ENCODE measurements at places on chromosomes 7 and 10.
A peak's percentile ranks its signal among the peaks of the same experiment; 100 is the strongest.

DNA sequence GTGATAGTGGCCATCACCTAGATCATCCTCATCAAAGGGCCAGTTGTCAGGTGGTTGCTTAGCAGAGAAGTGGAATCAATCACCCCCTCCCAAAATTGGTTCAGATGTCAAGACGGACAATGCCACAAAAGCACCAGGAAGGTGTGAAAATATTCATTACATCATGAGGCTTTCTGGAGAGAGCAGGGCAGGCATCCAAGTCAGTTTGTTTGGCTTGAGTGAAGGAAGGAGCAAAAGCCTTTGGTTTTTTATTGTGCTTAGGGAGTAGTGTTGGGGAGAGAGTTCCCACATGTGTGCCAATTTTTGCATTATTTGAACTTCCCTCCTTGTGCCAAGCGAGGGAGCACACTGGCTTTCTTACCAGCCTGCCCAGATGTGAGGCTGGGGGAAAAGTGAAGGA is 1082.9 kb downstream of the LRMDA start:
- peak; percentile 24 for DNase-seq

DNA sequence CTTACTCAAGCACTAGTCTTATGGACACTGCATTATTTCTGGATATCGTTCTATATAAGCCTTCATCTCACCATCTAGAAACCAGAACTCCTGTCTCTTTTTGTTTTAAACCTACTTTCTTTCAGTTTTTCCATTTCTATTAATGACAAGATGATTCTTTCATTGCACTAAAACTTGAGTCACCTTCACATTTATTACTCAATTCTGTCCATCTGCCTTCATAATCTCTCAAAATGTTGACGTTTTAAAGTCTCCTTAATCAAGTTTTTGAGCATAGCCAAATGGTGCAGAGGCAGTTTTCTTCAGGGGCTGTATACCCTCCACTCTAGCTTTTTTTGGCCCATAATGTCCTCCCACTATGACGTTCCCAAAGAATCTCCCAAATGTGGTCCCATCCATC is 17.6 kb downstream of the STAM start:
- no peak for DNase-seq

- DNase-seq = no peak
Measured at GRCh38 chr7:107495516-107495915, 25.7 kb downstream of the GPR22 start.

GRCh38 chr7:77537136-77537777 is at the start of gene PTPN12:
TSS of gene PTPN12 (plus strand) at chr7:77537295. CDS start at chr7:77537547, 252 bp downstream.
- no peak for DNase-seq

DNA sequence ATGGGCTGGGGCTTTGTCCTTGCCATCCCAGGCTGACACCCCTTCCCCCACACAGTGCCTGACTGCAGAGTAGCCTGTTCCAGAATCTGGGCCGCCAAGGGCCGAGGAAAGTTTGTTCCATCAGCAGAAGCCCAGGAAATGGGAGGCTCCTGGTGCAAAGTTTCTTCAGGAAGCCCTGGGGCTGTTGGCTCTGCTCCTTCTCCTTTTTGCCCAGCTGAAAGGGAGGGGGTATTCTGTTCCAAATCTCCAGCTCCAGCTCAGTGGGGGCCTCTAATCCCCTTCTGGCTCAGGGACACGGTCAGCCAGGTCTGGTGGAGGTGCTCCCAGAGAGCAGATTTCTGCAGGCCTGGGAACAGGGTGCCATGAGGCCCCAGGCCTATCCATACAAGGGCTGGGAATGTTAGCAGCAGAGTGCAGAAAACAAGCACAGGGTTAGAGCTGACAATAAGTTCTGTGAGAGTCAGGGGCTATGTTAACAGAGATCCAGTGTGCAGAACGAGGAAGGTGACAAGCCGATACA is 399.5 kb downstream of the RPS24 start:
- DNase-seq = peak; percentile 36

DNA sequence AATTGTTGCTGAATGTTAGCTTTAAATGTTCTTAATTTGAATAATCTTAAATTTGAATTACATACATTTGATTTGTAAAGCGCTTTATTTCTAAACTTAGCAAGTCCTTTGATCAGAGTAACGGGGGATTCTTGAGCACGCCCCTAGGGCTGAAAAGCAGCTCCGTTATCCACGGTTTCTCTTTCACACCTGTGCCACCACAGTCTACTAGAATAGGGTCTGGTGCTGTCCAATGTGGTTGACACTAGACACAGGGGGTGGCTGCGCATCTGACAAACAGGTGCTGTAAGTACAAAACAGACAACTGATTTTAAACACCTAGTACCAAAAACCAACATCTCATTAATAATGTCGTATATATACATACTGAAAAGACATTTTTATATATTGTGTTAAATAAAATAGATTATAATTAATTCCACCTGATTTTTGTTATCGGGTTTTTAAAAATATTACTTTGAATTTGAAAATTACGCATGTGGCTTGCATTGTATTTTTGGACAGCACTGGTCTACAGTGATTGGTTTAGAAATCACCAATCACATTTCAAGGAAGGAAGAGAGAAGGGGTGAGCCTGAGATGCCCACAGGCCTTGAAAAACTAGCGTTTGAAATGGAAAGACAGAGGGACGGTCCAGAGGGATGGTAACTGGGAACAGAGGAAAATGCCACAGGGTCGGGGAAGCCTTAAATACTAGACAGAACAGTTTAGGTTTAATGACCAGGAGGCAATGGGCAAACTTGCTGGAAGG is 7.3 kb downstream of the SEPHS1 start:
- no peak for DNase-seq

DNA sequence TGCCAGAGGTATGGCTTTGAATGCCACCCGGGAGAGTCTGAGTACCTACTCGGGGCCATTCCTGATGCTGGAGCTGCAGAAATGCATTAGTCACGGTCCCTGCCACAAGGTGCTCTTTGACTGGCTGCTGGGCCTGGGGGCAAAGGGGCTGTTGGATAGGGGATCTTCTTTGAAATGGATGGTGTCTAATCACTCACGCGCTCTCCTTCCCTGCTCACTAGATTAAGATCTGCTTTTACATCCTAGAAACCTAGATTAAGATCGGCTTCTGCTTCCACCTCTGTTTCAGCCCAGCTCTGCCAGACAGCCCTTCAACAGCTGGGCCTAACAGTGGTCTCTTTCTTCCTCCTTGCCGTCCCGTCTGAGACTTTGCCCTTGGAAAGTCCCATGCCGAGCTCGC is 57.2 kb downstream of the PAX2 start:
- no peak for DNase-seq

GRCh38 chr7:101890749-101891523 is 73.5 kb downstream of the CUX1 start:
- no peak for DNase-seq

DNA sequence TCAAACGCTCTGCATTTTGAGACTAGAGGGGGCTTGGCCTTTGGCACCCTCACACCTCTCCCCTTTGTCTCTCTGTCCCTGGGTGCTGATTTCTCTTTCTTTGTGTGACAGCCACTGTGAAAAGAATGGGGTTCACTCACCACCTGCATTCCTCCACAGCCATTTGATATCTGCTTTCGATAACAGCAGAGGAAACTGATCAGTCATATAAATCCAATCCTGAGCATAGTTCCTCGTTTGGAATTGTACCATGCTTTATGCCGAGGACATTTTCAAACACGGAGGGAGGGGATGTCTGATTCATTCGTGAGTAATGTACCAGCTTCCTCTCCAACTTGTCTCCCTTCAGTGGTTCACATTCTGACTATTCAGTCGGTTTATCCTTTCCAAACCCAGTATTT is 15.8 kb downstream of the MET start:
- no peak for DNase-seq

DNA sequence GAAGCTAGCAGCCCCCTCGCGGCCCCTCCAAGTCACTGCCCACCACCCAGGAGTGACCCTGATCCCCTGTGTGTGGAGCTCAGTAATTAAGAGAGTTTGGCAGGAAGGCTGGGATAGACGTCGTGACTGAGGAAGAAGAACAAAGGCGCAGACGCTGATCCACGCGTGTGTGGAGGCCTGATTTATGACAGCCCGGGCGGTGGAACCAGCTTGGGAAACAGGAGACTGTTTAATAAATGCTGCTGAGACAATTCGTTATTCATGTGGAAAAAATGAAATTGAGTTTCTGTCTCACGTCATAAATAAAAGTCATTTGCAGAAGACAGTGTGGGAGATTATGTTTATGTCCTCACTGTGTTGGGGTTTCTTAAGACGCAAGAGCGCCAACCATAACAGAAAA is 130.8 kb downstream of the ELFN1 start:
- DNase-seq = no peak

DNA sequence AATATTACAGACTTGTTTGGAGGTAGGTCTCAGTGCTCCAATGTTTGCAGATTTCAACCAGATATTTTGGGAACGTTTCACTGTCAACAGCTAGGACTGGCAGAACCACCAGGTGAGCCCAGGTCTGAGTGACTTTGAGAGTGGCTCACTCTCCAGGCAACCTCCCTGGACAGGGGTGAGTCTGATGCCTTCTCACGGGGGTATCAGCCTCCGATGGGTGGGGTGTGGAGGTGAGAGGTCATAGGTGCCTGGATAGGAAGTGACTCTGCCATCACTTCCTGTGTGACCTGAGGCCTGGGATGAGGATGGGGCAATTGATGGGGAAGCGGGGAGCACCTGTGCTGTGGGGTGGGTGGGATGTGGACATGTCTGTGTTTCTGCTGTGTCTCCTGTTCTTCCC is 4.6 kb downstream of the AZGP1 start:
- DNase-seq = no peak

- no peak for DNase-seq
Measured at GRCh38 chr7:147912291-147912690, 678.3 kb upstream of the C7orf33 start.

- DNase-seq = no peak
Measured at GRCh38 chr10:33129996-33130386, 172.0 kb upstream of the ITGB1 start.

GRCh38 chr10:15897287-15897686 is 37.0 kb upstream of the MINDY3 start:
- DNase-seq = no peak

DNA sequence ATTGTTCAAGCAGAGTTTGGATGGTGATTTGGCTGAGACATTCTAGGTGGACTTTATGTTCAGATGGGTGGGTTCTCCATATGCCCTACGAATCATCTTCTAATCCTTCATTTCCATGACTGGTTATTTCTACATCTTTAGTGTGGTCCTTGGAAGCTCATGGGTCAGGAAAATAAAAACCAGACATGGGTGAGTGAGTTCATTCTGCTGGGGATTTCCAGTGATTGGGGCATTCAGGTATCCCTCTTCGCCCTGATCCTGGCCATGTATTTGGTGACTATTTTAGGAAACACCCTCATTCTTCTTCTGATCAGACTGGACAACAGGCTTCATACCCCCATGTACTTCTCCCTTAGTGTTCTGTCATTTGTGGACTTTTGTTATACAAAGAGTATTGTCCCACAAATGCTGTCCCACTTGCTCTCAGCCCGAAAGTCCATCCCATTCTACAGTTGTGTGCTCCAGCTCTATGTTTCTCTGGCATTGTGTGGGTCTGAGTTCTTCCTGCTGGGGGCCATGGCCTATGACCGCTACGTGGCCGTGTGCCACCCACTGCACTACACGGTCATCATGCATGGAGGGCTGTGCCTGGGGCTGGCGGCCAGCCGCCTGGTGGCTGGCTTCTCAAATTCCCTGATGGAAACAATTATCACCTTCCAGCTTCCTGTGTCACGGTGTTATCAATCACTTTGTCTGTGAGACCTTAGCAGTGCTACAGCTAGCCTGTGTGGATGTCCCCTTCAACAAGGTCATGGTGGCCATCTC is 19.2 kb upstream of the OR6B1 start:
- DNase-seq = no peak

- no peak for DNase-seq
Measured at GRCh38 chr10:131205556-131205955, 106.0 kb downstream of the TCERG1L start.

GRCh38 chr10:75648351-75648750 is 216.9 kb downstream of the LRMDA start:
- DNase-seq = no peak

- DNase-seq = no peak
Measured at GRCh38 chr7:50538478-50538877, 26.7 kb downstream of the DDC start.

DNA sequence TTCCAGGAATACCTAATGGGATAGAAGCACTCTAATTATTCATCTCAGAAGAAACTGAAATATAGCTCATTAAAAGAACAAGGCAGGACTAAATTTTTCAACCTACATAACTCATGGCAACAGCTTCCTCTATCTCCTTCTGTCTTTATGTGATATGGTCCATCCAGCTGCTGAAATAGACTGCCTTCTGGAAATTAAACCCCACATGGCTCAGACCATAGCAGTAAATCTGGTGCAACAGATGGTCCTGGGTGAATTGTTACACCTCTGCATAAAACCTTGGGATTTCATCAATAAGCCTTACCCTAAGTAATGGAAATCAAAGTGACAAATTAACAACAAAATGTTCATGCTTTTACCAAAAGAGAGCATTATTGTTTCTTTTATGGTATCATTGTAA is 205.6 kb upstream of the CSTF2T start:
- no peak for DNase-seq

DNA sequence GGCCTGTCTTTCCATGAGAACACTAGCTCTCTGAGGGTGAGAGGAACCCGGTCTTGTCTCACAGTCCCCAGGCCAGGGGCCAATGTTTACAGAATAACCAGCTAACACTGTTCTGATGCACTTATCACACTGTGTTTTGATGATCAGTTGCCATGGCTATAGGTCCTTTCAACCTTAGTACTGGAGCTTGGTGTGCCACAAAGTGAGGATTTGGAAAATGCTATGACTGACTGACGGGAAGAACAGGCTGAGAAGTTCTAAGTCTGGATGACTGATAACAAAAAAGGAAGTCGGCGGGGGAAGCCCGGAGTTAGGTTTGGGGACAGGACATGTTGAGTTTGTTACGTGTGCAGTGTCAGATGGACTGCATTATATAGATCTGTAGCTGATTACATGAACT is 141.8 kb downstream of the CTTNBP2 start:
- no peak for DNase-seq

DNA sequence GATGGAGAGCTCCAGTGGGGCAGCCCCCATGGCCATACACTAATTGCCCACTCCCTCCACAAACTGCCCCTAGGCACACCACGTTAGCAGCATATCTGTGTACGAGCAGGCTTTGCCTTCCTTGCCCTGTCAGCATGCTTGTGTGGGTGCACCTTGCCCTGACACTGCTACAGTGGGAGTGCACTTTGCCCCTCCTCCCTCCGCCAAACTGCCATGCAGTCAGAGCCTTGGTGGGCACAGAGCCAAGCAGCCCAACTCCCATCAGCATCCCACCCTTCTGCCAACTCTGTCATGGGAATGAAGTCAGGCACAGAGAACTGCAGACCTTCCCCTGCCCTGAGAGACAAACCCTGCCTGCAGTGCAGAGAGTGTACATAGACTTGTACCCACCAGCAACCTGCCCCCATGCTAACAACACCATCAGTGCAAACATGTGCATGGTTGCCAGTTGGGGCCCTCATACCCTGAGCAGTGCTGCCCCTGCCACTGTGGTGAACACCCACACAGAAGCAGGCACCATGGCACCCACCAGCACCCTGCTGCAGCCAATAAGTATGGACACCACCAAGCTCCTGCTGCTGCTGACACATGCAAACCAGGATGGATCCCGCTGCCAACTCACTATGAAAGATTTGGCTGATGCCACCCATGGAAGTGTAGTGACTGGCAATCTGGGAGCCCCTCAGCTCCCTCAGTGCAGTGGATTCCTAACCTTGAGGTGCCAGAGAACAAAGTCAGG is 1197.7 kb upstream of the CELF2 start:
- no peak for DNase-seq

- no peak for DNase-seq
Measured at GRCh38 chr10:49025347-49025983, 85.8 kb upstream of the LRRC18 start.
